ENCODE measurements at places on chromosomes 13 and 19.

DNA sequence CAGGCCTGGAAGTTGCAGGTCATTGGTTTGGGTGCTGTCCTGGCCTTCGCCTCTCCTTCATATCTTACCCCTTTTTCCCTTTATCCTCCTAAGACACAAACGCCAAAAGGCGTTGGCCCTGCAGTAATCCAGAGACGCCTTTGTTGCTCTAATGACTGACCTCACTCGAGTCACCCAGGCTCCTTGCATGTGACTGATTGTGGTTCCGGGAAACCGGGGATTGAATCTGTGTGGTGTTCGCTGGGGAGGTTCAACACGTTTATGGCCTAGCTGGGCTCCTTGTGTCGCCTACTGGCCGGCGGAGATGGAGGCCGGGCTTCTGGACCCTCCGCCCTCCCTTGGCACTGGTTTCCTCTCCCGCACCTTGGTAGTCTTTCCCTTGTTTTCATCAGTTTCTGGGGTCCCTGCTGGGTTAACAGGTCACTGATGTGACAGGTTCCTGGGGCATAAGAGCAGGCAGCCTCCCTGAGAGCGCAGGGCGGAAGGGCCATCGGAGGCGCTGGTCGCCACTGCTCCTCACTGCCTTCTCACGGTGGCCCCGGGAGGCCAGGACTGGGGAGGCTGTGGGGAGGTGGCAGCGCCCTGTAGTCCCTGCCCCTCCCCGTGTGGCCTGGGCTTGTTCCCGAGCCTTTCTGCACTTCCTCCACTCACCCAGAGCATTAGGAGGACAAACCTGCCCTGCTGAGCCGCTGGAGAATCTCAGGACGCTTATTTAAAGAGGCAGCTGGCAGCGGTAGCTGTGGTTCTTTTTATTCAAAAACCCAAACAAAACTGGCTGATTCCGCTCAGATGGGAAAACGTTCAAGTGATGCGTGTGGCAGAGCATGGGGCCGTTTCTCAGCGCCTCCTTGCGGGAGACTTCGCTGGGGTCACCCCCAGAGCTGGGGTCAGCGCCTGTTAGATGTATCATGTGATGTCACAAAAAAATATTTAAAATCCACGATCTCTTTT, 18.1 kb upstream of the NDUFS7 start:
- no peak for DNase-seq

GRCh38 chr13:51269039-51269438, 46.8 kb downstream of the FAM124A start:
- no peak for DNase-seq

GRCh38 chr13:48436661-48437288, 23.9 kb upstream of the LPAR6 start:
- DNase-seq: no peak

DNA sequence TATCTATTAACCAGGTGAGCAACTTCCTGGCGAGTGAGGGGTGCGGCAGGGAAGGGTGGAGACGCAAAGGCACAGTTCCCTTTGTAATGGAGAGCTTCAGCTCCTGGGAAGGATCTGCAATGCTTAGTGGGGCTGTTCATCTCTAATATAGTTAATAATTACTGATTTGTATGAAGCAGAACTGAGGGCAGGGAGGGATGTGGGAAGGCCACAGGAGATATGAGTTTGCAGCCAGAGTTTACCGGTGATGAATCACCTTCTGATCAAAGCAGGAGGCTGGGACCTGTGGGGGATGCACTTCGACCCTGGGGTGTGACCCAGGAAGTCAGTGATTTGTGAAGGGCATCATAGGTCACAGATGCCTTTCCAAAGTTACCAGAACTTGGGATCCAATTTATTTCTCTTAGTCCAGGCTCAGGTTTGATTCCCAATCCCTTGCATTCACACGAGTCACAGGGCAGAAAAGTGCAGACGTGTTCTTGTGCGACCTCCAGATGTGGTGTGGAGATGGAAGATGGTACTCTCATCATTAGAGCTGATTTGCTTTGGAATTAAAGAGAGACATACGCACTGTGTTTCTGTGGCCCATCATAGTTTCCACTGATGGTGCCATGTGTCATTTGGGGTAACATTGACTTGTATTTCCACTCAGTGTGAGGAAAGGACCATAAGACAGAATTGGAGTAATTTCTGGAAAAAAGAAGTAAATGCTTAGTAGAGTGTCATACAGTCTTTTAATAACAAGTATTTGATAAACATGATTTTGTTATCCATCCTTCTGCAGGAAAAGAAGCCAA, 55.0 kb downstream of the LRCH1 start:
- no peak for DNase-seq

- no peak for DNase-seq
Observed at GRCh38 chr13:22596171-22596863, 584.5 kb upstream of the SGCG start.

Data from T-helper 1 cell (primary cell).